Stimulated activated CD8-positive, alpha-beta memory T cell treated with anti-CD3 and anti-CD28 coated beads, Interleukin-12 subunit alpha, Interleukin-12 subunit beta, amount 100 ng/mL, for 1 hour (primary cell): ENCODE measurements at places on chromosomes 6 and 20.

DNA sequence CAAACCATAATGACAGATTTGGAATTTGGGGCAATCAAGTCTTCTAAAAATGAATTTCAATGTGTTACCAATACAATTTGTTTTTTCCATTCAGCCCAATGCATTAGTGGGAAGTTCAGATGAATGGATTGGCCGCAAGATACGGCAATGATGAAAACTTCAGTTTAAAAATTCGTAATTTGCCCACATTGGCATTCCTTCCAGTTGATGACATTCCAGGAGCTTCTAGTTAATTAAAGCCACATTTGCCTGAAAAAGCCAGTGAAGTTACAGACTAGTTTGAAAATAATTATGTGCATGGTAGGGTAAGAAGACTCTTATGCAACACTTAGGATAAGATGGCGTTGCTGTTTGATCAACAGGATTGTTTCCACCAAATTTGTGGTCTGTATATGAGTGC, 46.2 kb downstream of the NHLRC1 start:
- no peak for DNase-seq

DNA sequence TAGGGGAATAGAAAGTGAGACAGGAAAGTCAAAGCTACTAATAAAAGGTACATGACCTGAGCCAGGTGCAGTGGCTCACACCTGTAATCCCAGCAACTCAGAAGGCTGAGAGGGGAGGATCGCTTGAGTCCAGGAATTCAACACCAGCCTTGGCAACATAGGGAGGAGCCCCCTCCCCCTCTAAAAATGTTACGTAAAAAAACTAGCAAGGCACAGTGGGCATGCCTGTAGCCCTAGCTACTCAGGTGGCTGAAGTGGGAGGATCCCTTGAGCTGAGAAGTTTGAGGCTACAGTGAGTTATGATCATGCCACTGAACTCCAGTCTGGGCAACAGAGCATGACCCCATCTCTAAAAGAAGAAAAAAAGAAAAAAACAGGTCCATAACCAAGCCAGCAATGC, 186.1 kb upstream of the RIN2 start:
- no peak for DNase-seq

DNA sequence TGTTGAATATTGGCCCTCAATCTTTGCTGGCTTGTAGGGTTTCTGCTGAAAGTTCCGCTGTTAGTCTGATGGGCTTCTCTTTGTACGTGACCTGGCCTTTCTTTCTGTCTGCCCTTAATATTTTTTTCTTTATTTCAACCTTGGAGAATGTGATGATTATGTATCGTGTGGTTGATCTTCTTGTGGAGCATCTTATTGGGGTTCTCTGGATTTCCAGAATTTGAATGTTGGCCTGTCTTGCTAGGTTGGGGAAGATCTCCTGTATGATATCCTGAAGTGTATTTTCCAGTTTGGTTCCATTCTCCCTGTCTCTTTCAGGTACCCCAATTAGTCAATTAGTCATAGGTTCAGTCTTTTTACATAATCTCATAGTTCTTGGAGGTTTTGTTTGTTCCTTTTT, 22.6 kb upstream of the MOXD1 start:
- DNase-seq, result no peak

DNA sequence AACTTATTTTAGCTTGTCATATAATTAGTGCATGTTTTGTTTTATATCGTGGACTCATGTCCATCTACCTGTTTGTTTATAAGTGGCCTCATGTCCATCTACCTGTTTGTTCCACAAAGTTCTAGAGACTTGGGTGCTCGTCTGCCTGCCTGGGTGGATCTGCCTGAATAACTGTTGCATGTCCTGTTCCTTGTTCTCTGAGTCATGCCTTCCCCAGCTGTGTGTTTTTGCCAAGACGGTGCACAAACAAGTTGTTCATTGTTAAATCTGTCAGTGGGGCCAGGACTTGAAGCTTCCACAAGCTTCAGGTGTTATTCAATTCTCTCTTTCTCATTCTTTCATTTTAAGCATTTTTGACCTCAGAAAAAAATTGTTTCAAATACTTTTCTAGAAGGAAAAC, 358.0 kb upstream of the CITED2 start:
- DNase-seq, result no peak

GRCh38 chr20:20364593-20365479, 3.1 kb upstream of the INSM1 start:
- DNase-seq, result no peak

DNA sequence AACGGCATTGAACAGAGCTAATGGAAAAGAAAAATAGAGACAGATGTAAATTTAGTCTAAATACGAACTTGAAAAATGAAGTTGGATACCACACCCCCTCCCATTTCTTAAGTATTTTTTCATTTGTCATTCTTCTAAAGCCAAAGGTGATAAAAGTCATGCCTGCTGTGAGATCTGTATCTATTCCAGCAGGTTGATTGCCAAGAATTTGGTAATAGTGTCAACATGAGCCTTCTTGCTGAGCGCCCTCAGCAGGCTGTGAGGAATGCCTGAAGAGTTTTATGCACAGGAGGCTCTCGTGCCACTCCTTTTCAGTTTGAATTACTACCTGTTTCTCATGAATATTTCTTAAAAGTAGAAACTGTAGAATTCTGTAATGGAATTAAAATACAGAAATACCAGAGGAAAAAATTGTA, 165.4 kb downstream of the QKI start:
- no peak for DNase-seq

GRCh38 chr6:159689001-159689400, 4.0 kb downstream of the SOD2 start:
- no peak for DNase-seq

GRCh38 chr20:37686762-37687477, 6.9 kb upstream of the CTNNBL1 start:
- no peak for DNase-seq

DNA sequence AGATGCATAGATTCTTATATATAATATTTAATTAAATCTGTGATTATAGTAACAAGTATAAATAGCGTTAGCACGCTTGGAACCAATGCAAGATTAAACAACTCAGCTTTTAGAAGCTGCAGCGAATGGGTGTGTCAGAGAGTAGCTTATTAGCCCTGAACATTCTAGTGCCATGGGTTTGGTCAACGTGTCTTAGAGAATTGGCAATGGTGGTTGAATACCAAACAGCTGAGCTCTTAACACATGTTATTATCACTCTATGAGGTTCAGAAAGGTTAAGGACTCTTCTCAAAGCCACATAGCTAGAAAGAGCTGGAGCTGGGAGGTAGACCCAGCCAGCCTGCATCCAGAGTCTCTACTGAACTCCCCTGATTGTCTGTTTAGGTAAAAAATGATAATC, 284.2 kb upstream of the CHD6 start:
- DNase-seq, result no peak

DNA sequence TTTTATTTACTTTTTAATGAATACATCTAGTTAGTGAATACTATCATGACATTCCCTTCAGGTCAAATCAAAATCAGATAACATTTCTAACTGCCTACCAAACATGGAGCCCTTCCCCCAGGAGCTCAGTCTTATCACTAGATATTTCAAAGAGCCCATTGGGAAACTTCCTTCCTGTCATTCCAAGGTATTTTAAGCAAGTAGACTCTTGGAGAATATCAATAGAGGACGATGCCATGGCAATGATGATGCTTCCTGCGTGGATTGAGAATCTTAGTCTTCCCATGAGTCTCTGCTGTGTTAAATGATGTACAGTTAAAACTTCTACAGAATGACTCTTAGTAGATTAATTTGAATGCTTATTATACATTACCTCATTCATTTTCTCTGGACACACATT, 384.9 kb downstream of the CENPW start:
- DNase-seq, result no peak

DNA sequence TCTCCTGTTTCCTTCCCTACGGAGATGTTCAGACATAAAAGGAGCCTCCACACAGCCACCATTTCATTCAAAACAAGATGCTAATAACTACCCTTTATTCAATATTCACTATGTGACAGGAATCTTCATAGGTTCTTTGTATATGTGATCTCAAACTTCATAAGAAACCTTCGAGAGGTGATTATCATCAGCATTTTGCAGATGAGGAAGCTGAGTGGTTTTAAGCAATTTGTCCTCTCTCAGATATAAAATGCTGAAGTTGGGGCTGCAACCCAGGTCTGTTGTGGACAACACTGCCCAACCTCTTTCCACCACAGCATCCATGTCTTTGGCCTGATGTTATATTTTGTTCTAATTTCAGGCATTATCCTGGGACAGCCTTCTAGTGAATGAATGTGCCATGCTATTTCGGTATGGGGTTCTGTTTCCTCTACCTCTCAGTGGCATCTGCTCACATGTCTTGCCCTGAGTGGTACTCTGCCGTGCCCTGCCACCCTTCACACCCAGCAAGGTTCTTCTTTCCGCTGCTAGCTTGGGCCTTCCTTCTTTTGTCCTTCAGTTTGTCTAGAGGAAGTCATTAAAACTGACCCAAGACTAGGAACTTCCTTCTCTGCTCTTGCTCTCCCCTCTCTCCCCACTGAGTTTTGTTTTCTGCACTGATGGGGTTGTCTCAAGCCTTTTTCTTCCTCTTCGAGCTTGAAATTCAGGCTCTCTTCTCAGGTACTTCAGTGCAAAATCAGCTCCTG, 300.9 kb upstream of the PRDM1 start:
- no peak for DNase-seq

DNA sequence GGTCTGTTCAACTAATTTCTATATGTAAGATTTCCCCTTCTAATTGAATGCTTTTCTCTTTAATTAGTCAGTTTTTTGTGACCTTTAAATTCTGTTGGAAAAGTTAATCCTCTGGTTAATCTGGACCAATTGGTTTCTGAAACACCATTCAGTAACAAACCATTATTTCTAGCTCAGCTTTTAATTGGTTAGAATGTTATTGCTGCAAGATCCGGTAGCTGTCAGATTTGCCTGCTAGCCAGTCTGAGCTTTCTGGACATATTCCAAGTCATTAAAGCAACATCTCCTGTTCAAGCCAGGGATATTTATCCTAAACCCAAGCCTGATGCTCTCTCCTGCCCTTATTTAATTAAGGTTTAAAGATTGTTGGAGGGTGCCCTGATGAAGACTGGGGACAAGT, 55.1 kb upstream of the FBXL4 start:
- DNase-seq, result no peak

- no peak for DNase-seq
Observed at GRCh38 chr20:43017241-43018030, 172.3 kb downstream of the PTPRT start.
